Hepatocyte (in vitro differentiated cells): ENCODE measurements at places on chromosomes 3 and 15. TPM values are rescaled to one million over a fixed set of nuclear protein-coding genes. Genes with fewer than 3 reads are reported as not detected.

DNA sequence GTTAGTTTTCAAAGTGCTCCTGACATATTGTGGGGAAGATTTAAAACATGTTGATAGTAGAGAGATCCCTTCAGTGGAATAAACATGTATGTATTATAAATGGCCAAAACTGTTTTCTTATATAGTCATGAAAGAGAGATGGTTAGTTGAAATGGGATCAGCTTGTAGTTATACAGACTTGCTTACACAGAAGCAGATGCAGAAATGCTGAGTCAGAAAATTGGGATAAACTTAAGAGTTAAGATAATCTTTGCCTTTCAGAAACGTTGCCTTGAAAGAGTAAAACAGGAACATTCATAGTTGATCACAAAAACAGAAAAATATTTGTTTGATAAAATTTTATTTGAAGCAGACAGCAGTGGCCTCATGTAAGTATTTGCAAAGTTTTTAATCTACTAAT is 433.2 kb upstream of the BCHE start:
- H3K4me1 ChIP-seq, result no peaks in the 10 kb centered on the region
- no peak for DNase-seq
- H3K4me3 ChIP-seq, result no peak overlapping the region
- H3K27ac ChIP-seq, result no peak overlapping the region

DNA sequence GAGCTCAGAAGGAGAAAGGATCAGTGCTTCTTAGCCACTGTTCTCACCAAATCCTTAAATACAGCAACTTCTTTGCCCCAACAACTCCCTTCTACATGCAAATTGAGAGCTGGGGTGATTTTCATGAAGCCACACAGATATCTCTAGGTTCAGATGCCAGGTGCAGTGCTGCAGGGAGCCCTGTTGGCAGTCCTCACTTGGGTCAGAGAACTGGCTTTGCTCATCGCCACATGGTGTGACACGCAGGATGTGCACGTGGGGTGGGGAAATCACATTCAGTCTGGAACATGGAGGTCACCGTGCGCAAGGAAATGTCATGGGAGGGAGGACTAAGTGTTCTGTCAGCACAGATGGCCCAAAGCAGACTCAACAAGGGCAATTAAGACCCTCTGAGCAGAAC is 103.8 kb downstream of the WDR76 start:
- no peak overlapping the region for H3K27ac ChIP-seq
- H3K4me1 ChIP-seq, result no peaks in the 10 kb centered on the region
- no peak overlapping the region for H3K4me3 ChIP-seq
- H3K27me3 ChIP-seq, result no peaks in the 10 kb centered on the region
- no peaks in the 10 kb centered on the region for H3K36me3 ChIP-seq

GRCh38 chr15:51191072-51191670 is 96.5 kb upstream of the TNFAIP8L3 start:
- H3K27ac ChIP-seq, result no peak overlapping the region
- H3K4me1 ChIP-seq, result no peaks in the 10 kb centered on the region
- H3K36me3 ChIP-seq, result no peaks in the 10 kb centered on the region

GRCh38 chr15:48102167-48102566 is 18.6 kb upstream of the SLC24A5 start:
- no peaks in the 10 kb centered on the region for H3K4me1 ChIP-seq
- peaks cover 5% of the 10 kb centered on the region for H3K27me3 ChIP-seq
- H3K36me3 ChIP-seq, result no peaks in the 10 kb centered on the region
- no peak overlapping the region for H3K27ac ChIP-seq

GRCh38 chr3:56357266-56357665 is 111.0 kb downstream of the ERC2 start:
- no peak overlapping the region for H3K4me3 ChIP-seq
- no peak overlapping the region for H3K27ac ChIP-seq
- H3K36me3 ChIP-seq, result no peaks in the 10 kb centered on the region
- H3K4me1 ChIP-seq, result no peaks in the 10 kb centered on the region
- no peaks in the 10 kb centered on the region for H3K27me3 ChIP-seq

DNA sequence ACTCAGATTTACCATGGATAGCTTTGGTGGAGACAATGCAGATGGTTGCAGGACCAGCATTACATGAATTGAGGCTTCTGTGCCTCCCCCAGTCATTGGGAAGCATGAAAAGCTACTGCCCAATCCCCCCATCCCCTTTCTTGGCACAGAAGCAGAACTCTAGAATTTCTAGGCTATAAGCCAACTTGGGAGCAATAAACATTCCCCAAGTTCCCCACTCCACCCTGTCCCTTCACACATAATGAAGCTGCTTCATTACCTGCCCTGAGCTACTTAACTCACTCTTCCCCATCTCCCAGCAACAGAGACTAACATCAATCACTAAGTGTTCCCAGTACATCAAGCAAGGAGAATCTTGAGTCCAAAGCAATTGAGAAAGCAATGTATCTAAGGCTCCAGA is 164.5 kb downstream of the RORA start:
- no peak for DNase-seq
- peaks cover 7% of the 10 kb centered on the region for H3K4me1 ChIP-seq
- no peak overlapping the region for H3K27ac ChIP-seq
- no peak overlapping the region for H3K4me3 ChIP-seq
- no peaks in the 10 kb centered on the region for H3K27me3 ChIP-seq

- H3K4me3 ChIP-seq, result no peak overlapping the region
- DNase-seq, result no peak
- H3K4me1 ChIP-seq, result no peaks in the 10 kb centered on the region
- H3K36me3 ChIP-seq, result no peaks in the 10 kb centered on the region
- H3K27ac ChIP-seq, result no peak overlapping the region
Measured at GRCh38 chr3:23175341-23176083, 27.6 kb upstream of the UBE2E2 start.

DNA sequence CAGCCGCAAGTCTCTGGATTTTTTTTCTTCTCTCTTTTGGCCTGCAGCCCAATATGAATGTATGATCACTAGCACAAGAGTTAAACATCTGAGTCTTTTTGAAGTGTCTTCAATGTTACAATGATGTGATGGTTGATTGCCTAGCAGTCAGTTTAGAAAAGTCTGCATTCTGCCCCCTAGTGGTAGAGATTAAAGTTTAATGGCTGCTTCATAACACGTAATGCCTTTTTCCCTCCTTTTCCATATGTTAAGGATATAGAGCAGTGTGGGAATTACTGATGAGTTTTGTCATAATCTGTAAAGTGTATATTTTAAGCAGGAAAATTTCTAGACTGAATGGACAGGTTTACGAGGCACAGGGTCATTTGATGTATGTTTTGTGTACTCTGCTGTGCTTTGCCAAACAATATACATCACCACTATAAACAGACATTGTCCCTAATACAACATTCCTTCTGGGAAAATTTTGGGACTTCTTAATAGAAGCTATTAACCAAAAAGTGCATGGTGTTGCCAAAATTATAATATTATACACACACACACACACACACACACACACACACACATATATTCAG is 1038.5 kb upstream of the NR2F2 start:
- H3K4me1 ChIP-seq, result no peaks in the 10 kb centered on the region
- H3K36me3 ChIP-seq, result no peaks in the 10 kb centered on the region
- no peaks in the 10 kb centered on the region for H3K27me3 ChIP-seq

DNA sequence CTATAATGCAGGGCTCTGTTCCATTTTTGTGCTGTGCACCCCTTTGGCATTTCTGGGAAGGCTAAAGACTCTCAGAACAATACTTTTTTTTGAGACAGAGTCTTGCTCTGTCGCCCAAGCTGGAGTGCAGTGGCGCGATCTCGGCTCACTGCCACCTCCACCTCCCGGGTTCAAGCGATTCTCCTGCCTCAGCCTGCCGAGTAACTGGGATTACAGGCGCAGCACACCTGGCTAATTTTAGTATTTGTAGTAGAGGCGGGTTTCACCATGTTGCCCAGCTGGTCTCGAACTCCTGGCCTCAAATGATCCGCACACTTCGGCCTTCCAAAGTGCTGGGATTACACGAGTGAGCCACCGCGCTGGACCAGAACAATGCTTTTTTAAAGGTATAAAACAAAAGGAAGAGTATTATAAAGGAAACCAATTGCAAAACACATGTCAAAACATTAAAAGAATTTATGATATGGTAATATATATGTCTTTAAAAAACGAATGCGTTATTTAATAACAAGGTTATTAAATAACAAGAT is 999 bp downstream of the SQOR start:
- H3K27ac ChIP-seq, result peak overlapping the region; percentile 94
- no peak for DNase-seq
- H3K27me3 ChIP-seq, result no peaks in the 10 kb centered on the region
- H3K36me3 ChIP-seq, result no peaks in the 10 kb centered on the region
- H3K4me3 ChIP-seq, result peak overlapping the region; percentile 76
- peaks cover 21% of the 10 kb centered on the region for H3K4me1 ChIP-seq

The GPR62 gene
- total RNA-seq, result not detected in 2 replicates

DNA sequence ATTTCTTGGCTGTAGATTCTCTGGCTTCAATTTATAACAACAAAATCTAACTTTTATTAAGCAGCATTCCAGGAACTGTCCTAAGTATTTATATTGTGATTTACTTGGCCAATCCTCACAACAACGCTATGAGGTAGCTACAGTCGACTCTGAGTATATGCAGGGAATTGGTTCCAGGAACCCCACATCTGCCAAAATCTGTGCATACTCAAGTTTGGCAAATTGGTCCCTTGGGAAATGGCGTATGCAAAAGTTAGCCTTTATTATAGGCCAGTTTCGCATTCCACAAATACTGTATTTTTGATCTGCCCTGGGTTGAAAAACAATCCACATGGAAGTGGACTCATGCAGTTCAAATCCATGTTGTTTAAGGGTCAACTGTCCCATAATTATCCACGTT is 53.9 kb downstream of the RAP2B start:
- no peaks in the 10 kb centered on the region for H3K27me3 ChIP-seq
- peak; percentile 28 for DNase-seq
- no peak overlapping the region for H3K4me3 ChIP-seq
- H3K4me1 ChIP-seq, result no peaks in the 10 kb centered on the region
- no peaks in the 10 kb centered on the region for H3K36me3 ChIP-seq
- no peak overlapping the region for H3K27ac ChIP-seq

DNA sequence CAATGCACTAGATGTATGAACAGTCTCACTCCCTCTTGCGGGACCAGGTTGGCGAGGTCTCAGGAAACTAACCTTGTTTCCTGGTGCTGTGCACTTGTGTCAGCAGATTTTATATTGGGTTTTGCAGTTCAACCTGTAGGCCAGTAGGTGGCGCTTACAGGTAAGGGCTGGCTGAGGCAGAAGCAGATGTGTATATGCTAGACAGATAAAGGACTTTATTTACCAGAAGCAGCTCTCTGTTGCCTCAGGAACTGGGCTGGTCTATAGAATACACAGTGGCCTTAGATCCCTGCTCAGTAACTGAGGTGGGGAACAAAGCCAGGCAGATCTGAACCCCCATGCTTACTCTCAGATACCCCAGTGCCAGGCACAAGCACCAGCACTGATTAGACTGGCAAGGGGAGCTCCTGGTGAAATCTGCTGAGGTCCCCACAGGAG is 296.8 kb downstream of the DOCK3 start:
- H3K4me1 ChIP-seq, result no peaks in the 10 kb centered on the region
- H3K27me3 ChIP-seq, result no peaks in the 10 kb centered on the region
- DNase-seq, result peak; percentile 85
- H3K4me3 ChIP-seq, result no peak overlapping the region
- H3K27ac ChIP-seq, result no peak overlapping the region

GRCh38 chr3:129599073-129599472 is 7.4 kb downstream of the PLXND1 start:
- no peaks in the 10 kb centered on the region for H3K27me3 ChIP-seq
- no peak overlapping the region for H3K4me3 ChIP-seq
- H3K36me3 ChIP-seq, result no peaks in the 10 kb centered on the region
- no peak for DNase-seq
- H3K27ac ChIP-seq, result no peak overlapping the region

- no peaks in the 10 kb centered on the region for H3K4me1 ChIP-seq
- no peaks in the 10 kb centered on the region for H3K36me3 ChIP-seq
- H3K4me3 ChIP-seq, result no peak overlapping the region
- no peak overlapping the region for H3K27ac ChIP-seq
- DNase-seq, result no peak
Measured at GRCh38 chr15:82862886-82863285, 53.5 kb downstream of the WHAMM start.

GRCh38 chr3:195587824-195588223 is 4.1 kb upstream of the APOD start:
- no peaks in the 10 kb centered on the region for H3K27me3 ChIP-seq
- no peak for DNase-seq
- no peaks in the 10 kb centered on the region for H3K36me3 ChIP-seq
- H3K27ac ChIP-seq, result no peak overlapping the region
- peaks cover 30% of the 10 kb centered on the region for H3K4me1 ChIP-seq

The GOLGA8N gene
- total RNA-seq, result 1.8 and 3.2 TPM in 2 replicates

GRCh38 chr3:185332026-185332735 is 30.8 kb upstream of the MAP3K13 start:
- DNase-seq, result no peak
- no peaks in the 10 kb centered on the region for H3K27me3 ChIP-seq
- no peak overlapping the region for H3K4me3 ChIP-seq
- H3K36me3 ChIP-seq, result no peaks in the 10 kb centered on the region
- H3K27ac ChIP-seq, result peak overlapping the region; percentile 45

- no peaks in the 10 kb centered on the region for H3K36me3 ChIP-seq
- H3K4me3 ChIP-seq, result no peak overlapping the region
- H3K4me1 ChIP-seq, result peaks cover 3% of the 10 kb centered on the region
Measured at GRCh38 chr15:85749261-85750151, 45.2 kb downstream of the KLHL25 start.

The TBCCD1 gene
- total RNA-seq, result 13.1 and 13.4 TPM in 2 replicates

DNA sequence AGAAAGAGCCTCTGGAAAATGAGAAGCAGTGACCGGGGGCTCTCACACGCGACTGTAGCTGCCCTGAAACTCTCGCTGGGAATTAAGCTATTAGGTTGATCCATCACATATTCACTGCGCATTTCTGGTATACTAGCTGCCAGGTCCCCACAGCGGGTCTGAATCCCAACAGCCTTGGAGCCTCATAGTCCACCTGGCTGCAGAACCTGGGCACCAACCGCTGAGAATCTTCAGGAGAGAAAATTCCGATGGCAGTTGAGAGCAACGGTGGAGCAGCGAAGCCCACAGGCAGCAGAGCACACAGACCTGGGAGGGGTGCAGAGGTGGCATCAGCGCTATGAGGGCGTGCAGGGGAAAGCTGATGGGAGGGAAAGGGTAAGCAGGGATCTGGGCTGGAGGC is 75.1 kb downstream of the FAM174B start:
- no peaks in the 10 kb centered on the region for H3K4me1 ChIP-seq
- H3K4me3 ChIP-seq, result no peak overlapping the region
- H3K27me3 ChIP-seq, result no peaks in the 10 kb centered on the region
- no peak for DNase-seq

The KBTBD12 gene
- 0.07 TPM in 1 of 2 replicates, not detected in the other for total RNA-seq
